ENCODE measurements at places on chromosomes 2 and 18.

DNA sequence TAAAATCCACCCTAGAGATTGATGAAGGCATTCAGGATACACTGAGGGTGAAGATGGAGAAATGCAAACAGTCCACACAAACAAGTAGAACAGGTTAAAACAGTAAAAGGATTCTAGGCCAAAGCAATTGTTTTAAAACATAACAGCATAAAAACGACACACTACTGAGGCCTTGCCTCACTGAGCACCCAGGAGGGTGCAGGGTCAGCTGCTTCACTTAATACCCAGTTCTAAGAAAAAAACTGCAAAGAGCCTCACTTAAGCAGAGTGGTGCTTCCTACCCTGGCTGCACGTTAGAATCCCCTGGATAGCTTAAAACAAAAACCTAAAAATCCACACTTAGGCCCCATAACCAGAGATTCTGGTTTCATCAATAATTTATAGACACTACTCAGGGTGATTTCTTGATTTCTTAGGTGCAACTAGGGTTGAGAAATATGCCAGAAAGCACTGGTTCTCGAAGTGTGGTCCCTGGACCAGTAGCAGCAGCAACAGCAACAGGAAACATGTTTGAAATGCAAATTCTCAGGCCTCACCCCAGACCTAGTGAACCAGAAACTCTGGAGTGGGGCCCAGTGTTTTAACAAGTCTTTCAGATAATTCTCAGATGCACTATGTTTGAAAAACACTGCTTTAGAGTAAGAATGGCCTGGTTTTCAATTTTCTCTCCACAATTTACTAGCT, 279.1 kb downstream of the ZEB2 start:
- peak; percentile 52 for ATAC-seq

GRCh38 chr2:207775473-207775872, 5.8 kb upstream of the FZD5 start:
- ATAC-seq, result no peak

DNA sequence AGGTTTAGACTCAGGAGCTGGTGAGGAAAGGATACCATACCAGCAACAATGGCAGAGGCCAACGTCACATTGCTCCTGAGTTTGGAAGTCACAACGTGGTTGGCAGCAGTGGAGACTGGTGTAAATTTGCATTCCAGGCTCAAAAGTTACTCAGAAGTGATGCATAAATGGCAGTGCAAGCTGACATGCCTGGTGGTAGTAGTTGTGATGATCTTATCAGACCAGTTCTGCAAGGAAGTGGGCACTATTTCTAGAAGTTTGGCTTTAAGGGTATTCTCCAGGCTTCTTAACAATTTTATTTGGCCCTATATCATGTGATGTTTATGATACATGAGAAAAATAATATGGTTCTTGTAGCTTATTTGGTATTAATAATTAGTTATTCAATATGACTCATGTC, 37.8 kb downstream of the CXCR4 start:
- no peak for ATAC-seq

GRCh38 chr2:70926042-70926441, 9.7 kb upstream of the ATP6V1B1 start:
- ATAC-seq, result no peak
